ENCODE measurements at places on chromosomes 5 and 9. TPM values are rescaled to one million over a fixed set of nuclear protein-coding genes. Genes with fewer than 3 reads are reported as not detected.

- peak; percentile 48 for DNase-seq
These were observed 243.4 kb upstream of the KLF4 start for GRCh38 chr9:107732781-107733522.

- peak; percentile 96 for DNase-seq
These were observed at the start of gene PLGRKT for GRCh38 chr9:5437254-5438216. Gene PLGRKT, minus strand, starts transcription at chr9:5437925. Its CDS starts 5,948 bp downstream, at chr9:5431977.

GRCh38 chr5:41157272-41157894 lies 55.9 kb downstream of the C6 start:
- DNase-seq: no peak

GRCh38 chr5:73153513-73153912 lies 19.5 kb upstream of the TMEM174 start:
- DNase-seq: no peak

- no peak for DNase-seq
These were observed 8.2 kb upstream of the IRF1 start for GRCh38 chr5:132498686-132499271.

- no peak for DNase-seq
These were observed 18.4 kb downstream of the ZNF346 start for GRCh38 chr5:177040814-177041420.

DNA sequence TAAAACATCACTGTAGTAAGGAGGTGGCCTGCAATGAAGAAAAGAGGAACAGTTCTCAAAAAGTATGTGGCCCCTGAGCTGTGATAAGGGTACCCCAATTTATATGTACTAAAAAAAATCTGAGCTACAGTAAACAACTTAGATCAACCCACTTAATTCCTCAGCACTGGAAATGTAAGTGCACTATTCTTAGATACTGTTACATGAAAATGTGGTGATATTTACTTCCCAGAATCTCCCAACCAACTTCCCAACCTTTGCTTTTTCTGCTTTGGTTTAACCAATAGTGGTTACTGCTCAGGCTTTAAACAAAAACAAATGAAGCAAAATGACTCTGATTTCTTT lies 114.8 kb downstream of the SEMA5A start:
- DNase-seq: no peak

Gene IRX4
- not detected for total RNA-seq

Gene KCNN2
- 2.1 TPM for total RNA-seq

All from ureter (tissue), 1 donor.